Gastroesophageal sphincter (tissue), 4 donors: ENCODE measurements at places on chromosomes 1 and 21. TPM values are rescaled to one million over a fixed set of nuclear protein-coding genes. Genes with fewer than 3 reads are reported as not detected.

DNA sequence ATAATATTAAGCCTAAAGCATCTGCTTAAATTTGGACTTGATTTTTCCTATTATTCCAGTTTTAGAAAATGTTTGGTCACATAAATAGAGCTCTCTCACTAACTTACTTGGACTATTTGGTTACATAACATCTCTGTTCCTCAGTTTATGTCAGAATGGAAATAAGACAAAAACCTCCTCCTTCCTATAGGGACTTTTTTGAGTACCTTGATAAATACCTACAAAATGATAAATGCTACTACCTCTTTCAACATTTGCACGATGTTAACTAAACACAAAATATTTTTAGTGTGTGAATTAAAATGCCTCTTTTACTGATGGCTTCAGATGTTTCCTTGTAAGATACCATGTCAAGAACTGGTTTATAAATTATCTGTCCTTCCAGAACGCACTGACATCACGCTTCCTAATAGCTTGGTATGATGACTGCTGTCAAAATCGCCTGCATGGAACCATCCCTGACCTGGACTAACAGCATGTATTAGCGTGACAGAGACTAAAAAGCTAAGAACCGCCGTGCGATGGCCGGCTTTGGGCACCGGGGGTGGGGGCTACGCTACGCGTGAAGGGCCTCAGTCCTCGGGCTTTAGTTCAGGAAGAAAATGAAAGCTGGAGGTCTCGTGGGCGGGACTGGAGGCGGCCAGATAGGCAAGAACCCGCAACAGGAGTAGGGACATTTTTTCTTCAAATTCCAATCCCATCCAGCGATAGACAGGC is 133.2 kb upstream of the BARHL2 start:
- ATAC-seq = peak; percentile 34
- no peaks in the 10 kb centered on the region for H3K4me1 ChIP-seq
- peak overlapping the region; percentile 77 for H3K4me3 ChIP-seq
- no peaks in the 10 kb centered on the region for H3K27me3 ChIP-seq
- no peaks in the 10 kb centered on the region for H3K36me3 ChIP-seq

DNA sequence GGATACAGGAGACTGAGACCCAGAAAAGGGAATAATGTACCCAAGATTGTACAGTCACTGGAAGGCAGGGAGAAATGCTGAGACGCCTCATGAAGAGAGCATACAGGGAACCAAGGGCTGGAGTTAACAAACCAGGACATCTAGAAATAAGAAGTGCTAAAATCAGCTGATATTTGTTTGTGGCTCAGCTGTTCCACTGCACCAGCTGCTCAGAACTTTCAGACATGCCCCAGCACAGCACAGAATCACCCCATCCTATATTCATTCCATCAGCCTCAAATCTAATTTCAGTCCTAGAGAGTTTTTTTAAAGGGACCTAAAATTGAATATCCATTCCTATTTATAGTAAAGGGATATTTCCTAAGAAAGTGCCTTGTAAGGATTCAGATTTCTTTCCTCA is 60.2 kb downstream of the DAB1 start:
- H3K27me3 ChIP-seq = no peaks in the 10 kb centered on the region
- H3K4me3 ChIP-seq = no peak overlapping the region
- H3K4me1 ChIP-seq = no peaks in the 10 kb centered on the region
- no peak for ATAC-seq
- H3K27ac ChIP-seq = no peak overlapping the region

GRCh38 chr1:93768380-93768863 is 86.8 kb upstream of the BCAR3 start:
- ATAC-seq = peak; percentile 16
- peak overlapping the region; percentile 62 for H3K27ac ChIP-seq
- no peak overlapping the region for H3K4me3 ChIP-seq
- H3K4me1 ChIP-seq = no peaks in the 10 kb centered on the region

The HSD17B7 gene
- total RNA-seq = 11.2 TPM

The HSF2BP gene
- 2.4 TPM for total RNA-seq

The GLIS1 gene
- not detected for total RNA-seq

GRCh38 chr1:6475381-6476133 is 9.6 kb upstream of the TNFRSF25 start:
- no peak overlapping the region for H3K27ac ChIP-seq
- no peaks in the 10 kb centered on the region for H3K4me1 ChIP-seq
- ATAC-seq = no peak
- no peak overlapping the region for H3K4me3 ChIP-seq
- no peaks in the 10 kb centered on the region for H3K27me3 ChIP-seq

The CA6 gene
- total RNA-seq = not detected

The EPHA8 gene
- 0.08 TPM for total RNA-seq
